Activated CD4-positive, CD25-positive, alpha-beta regulatory T cell treated with anti-CD3 and anti-CD28 coated beads, Interleukin-2, amount 50 U/mL, for 72 hours (primary cell): ENCODE measurements at places on chromosomes 6 and 20.

GRCh38 chr6:150733726-150734125 lies 131.8 kb upstream of the MTHFD1L start:
- no peak for DNase-seq

- no peak for DNase-seq
Observed at GRCh38 chr6:48471326-48471725, 360.3 kb upstream of the PTCHD4 start.

DNA sequence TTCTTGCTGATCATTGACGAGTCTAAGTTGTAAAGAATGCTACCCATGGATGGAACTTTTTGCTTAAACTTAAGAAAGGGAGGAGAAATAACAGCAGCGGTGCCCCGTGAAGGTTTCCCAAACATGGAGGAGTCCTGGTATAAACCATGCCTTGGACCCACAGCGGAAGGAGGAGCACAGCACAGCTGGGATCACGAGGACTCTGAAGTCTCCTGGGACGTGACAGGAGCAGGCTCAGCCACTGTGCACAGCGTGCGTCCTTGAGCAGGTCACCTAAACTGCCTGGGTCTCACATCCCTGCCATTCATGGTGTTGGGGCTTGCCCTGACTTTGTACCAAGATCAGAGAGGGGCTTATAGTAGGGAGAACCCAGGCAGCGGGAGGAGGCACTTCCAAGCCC lies 56.1 kb upstream of the UNC93A start:
- no peak for DNase-seq

DNA sequence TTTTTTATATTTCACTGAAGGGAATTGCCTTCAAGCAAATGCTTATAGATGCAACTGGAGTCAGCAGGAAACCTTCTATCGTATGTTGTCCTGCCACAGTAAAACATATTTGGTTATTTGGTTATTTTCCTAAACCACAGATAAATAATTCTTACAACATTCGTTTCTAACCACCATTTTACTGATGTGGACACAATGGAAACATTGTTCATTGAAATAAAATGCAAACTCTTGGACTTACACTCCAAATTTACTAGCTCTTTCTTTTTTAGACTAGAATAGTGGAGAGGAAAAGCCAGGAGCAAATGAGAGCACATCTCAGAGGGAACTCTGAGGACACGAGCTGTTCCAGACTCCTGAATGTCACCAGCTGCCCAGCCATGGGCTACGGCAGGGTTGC lies 114.8 kb downstream of the RPS12 start:
- DNase-seq, result no peak

GRCh38 chr20:23643659-23644058 lies 5.9 kb upstream of the CST3 start:
- no peak for DNase-seq

DNA sequence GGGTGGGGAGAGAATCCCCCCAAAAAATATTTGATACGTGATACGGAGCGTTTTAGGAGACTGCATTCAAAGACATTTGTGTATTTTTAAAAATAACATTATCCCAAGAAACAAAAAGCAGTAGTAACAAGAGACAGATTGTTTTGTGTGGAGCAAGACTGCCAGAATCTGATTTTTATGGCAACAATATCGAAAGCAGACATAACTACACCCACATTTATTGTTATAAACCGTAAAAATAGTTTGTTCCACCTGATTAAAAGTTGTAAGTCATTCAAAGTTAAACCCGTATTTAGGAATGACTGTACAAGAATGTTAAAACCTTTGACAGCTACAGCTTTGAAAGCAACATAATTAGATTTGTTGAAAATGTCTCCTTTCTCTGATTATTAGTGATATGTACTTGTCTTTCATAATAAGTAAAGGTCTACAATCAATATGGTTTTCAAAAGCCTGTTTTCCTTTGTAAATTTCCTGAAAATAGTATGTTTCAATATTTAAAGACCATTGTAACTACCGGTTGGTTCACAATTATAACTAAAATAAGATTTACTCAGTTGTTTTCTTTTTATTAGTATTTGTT lies 2.7 kb downstream of the EYA4 start:
- no peak for DNase-seq

GRCh38 chr20:19710336-19711120 lies 47.5 kb upstream of the RIN2 start:
- no peak for DNase-seq

GRCh38 chr6:166841216-166841615 lies 115.1 kb downstream of the RNASET2 start:
- no peak for DNase-seq

- DNase-seq, result no peak
Observed at GRCh38 chr20:48096957-48097890, 311.9 kb upstream of the SULF2 start.

- DNase-seq, result no peak
Observed at GRCh38 chr6:11552442-11552841, 14.9 kb downstream of the TMEM170B start.

DNA sequence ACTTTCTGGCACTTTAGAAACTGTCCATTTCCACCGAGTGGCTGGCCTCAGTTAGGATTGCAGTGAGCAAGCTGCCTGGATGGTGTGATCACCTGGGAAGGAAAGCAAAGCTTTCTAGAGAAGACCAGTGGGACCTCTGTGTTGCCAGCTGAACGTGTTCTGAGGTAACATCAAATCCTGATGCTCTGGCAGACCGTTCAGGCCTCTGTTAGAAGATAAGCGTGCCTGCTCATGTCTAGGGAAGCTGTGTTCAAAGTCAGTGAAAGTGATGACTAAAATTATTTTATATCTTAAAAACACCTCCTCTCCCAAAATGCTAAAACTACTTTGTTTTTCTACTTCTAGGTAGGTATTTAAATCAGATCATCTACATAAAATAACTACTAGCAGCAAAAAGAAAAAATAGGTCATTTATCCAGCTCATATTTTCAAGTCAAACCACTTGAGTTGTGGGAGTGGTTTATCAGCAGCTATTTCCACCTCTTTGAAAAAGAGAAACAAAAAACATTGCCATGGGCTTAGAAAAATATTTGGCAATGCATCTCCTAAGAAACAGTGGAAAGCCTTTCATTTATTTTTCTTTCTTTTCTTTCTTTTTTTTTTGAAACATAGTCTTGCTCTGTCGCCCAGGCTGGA lies 54.8 kb downstream of the CEP43 start:
- DNase-seq, result no peak

- DNase-seq, result no peak
Observed at GRCh38 chr6:31791324-31792089, 4.0 kb downstream of the VARS1 start.

DNA sequence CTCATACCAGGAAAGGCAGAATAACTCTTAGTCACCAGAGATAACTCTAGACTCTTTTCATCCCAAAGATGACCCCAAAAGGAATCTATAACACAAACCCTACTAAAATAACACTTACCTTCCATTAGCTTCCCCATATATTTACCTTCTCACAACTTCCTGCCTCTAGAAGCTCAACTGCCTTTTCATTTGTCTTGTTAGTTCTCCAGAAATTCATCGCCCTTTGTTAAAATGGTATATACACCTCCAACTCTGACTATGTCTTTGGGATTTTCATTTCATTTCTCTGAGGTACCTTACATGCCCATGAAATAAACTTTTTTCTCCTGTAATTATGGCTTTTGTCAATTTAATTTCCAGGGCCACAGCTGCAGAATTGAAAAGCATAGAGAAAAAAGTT lies 33.5 kb downstream of the GCM1 start:
- DNase-seq, result no peak

- no peak for DNase-seq
Observed at GRCh38 chr6:107248147-107248546, 132.8 kb upstream of the BEND3 start.

GRCh38 chr6:36519352-36519751 lies 27.9 kb downstream of the STK38 start:
- no peak for DNase-seq

DNA sequence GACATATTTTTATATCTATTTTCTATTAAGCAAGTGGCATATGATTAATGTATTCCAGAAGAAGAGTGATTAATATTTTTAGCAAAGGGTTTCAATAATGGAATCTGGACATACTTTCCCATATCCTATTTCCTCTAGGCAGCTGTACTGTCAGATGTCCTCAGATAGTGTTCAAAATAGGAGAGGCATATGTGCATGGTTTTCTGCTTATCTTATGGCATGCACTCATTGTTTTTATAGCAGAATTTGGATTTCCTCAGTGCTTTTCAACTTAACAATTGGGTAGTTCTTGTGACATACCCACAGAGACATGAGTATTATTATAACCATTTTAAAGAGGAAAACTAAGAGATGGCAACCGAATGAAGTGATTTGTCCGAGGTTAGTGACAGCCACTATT lies 12.6 kb upstream of the SLC17A5 start:
- no peak for DNase-seq

- DNase-seq, result no peak
Observed at GRCh38 chr6:958488-958887, 265.5 kb upstream of the EXOC2 start.

DNA sequence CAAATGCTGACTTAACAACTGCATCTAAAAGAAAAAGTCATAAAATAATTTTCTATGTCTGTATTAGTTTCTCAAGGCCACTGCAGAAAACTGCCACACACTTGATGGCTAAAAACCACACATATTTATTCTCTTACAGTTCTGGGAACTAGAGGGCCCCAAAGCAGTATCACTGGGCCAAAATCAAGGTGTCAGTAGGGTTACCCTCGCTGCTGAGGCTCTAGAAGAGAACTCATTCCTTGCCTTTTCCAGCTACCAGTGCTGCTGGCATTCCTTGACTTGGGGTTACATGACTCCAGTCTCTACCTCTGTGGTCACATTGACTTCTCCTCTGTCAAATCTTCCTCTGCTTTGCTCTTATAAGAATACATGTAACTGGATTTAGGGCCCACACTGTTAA lies 124.6 kb upstream of the THEMIS start:
- DNase-seq, result no peak

GRCh38 chr6:102417368-102417998 lies 1024.0 kb downstream of the GRIK2 start:
- DNase-seq, result no peak

GRCh38 chr20:51382986-51383821 lies 159.3 kb downstream of the NFATC2 start:
- no peak for DNase-seq

- DNase-seq, result no peak
Observed at GRCh38 chr20:34952671-34953070, 2.9 kb downstream of the GSS start.

DNA sequence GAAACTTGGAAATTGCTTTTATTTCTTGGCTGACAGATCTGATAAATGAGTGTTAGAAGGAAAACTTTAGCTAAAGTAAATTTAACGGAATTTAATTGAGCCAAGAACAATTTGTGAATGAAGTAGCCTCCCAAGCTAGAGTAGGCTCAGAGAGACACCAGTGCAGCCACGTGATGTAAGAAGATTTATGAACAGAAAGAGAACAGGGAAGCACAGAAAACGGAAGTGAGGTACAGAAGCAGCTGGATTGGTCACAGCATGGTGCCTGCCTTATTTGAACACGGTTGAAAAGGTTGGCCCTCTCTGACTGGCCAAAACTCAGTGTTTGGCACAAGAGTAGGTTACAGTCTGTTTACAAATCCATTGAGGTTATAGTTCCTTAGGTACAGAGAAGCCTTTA lies 29.5 kb upstream of the IFNGR1 start:
- DNase-seq, result no peak

- no peak for DNase-seq
Observed at GRCh38 chr6:21134356-21134755, 459.2 kb upstream of the SOX4 start.

DNA sequence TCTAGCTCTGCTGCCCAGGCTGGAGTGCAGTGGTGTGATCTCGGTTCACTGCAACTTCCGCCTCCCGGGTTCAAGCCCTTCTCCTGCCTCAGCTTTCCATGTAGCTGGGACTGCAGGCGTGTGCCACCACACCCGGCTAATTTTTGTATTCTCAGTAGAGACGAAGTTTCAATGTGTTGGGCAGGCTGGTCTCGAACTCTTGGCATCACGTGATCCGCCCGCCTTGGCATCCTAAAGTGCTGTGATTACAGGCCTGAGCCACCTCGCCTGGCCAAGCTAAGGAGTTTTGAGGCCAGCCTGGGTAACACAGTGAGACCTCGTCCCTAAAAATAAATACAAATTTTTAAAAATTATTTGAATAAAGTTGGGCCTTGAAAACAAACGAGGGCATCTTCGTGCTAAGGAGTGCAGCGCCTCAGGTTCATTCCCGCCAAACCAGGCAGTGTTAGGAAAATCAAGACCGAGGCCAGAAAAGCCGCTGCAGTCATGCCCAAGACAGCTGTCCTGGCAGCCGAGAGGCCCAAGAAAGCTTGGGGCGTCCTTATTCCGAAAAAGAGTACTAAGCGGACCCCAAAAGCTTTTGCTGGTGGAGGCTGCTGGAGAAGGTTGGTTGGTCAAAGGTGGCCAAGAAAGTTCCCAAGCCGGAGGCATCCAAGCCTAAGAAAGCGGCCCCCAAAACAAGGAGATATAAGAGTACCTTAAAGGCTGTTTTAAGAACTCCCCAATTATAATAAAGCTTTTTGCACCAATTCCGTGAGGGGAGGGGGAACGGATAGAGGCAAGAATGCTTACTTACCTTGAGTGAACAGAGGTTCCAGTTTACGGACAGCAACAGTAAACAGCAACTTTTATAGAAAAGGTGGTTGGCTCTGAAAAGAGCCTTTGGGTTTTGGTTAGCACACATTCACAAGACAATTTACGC lies 109.0 kb downstream of the HFE start:
- DNase-seq, result peak; percentile 58

- no peak for DNase-seq
Observed at GRCh38 chr20:41716911-41717310, 98.7 kb upstream of the CHD6 start.

GRCh38 chr6:87902383-87902782 lies 145.3 kb upstream of the SPACA1 start:
- no peak for DNase-seq

- DNase-seq, result no peak
Observed at GRCh38 chr6:158472447-158472846, 87.4 kb upstream of the TMEM181 start.

- DNase-seq, result no peak
Observed at GRCh38 chr20:33653218-33653899, 8.8 kb upstream of the C20orf144 start.

DNA sequence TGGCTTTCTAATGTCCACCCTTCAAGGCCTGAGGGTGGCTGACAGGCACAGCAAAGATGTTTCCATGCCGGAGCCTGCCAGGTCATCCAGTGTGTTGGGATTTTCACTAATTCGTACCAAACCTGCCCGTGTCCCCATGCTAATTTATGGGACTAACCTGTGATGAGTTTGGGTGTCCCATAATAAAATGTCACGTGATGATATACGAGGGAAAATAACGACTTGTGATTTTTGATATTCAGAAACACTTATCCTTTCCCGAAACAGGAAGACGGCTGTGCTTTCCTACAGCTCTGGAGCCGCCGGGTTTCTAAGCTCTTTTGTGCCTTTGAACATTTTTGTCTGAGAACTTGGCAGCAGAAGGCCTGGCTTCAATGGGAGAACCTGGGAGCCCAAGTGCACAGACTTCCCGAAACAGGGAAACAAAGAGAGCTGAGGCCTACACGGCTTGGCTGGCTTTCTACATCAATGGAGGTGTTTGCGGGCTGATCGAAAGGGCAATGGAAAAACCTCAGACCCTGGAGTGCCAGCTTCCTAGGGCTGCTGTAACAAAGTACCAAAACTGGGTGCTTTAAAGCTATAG lies 171.9 kb upstream of the JARID2 start:
- no peak for DNase-seq

- DNase-seq, result no peak
Observed at GRCh38 chr20:6502219-6502618, 265.3 kb upstream of the BMP2 start.
